ENCODE measurements at places on chromosomes 7 and 10.

- peak; percentile 77 for DNase-seq
These were observed 89.6 kb downstream of the CABCOCO1 start for GRCh38 chr10:61752111-61753011.

GRCh38 chr10:3548076-3548475 is 236.9 kb downstream of the KLF6 start:
- no peak for DNase-seq

GRCh38 chr7:111802194-111802772 is 240.0 kb upstream of the IMMP2L start:
- DNase-seq, result no peak

- DNase-seq, result no peak
These were observed 13.1 kb upstream of the TRDMT1 start for GRCh38 chr10:17214526-17214925.

DNA sequence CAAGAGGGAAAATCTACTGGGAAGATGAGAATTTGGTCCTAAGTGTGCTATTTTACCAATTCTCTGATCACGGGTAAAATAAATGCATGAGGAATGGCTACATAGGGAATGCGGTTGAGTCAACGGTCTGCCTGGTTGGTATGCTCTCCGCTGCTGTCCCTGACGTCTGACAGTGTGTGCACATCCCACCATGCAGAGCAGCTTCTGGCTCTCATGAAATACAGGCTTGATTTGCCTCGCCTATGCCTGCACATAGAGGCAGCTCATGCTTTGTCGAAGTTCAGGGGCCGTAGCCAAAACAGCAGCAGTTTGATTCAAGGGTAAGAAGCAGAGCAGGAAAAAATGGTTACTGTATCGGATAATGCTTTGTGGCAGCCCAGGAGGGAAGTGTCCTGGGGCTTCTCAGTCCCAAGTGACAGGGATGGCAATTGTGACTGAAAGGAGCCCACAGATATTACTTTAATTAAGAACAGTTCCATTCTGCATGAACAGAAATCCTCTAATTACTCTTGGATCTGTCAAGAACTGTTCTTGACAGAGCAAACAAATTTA is 268.4 kb upstream of the SLC26A5 start:
- DNase-seq, result no peak

Data from suppressor macrophage (primary cell).